Activated naive CD8-positive, alpha-beta T cell treated with anti-CD3 and anti-CD28 coated beads, Interleukin-2, amount 10 ng/mL, durations not matched to agents 7 days and 5 days (primary cell): ENCODE measurements at places on chromosomes 7 and 10.

DNA sequence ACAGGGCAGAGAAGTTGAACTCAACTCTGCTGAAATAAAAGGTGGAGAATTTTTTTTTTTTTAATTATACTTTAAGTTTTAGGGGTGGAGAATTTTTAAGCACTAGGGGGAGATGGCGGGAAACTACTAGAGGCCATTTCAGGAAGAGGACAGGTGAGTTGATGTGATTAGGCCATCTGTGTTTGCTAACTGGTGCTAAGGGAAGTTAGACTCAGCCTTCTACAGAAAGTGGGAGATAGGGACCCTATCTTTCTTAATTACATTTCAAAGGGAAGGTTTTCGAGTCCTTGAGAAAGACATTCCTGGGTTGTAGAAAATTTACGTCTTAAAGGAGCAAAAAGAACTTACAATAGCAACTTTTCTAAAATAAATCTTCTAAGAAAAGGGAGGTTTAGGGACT lies 124.8 kb downstream of the LHFPL3 start:
- DNase-seq: no peak

DNA sequence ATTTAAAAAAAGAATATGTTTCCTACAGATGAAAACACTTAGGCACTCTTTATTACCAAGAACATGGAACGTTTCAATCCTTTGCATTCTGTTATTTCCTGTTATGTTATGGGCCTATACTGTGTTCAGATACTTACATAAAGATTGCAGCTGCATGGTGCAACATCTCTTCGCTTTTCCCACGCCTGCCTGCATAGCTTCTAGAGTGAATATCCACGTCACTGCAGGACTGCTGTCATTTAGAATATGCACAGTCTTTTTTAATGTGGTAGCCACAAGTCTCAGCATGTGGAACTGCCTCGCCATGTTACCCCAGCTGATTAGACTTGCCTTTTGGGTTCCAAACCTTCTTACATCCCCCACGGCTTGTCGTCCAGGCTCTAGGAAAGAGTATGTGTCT lies 69.6 kb upstream of the GATA3 start:
- DNase-seq: no peak

- DNase-seq: no peak
Observed at GRCh38 chr10:16386855-16387254, 50.0 kb upstream of the PTER start.

DNA sequence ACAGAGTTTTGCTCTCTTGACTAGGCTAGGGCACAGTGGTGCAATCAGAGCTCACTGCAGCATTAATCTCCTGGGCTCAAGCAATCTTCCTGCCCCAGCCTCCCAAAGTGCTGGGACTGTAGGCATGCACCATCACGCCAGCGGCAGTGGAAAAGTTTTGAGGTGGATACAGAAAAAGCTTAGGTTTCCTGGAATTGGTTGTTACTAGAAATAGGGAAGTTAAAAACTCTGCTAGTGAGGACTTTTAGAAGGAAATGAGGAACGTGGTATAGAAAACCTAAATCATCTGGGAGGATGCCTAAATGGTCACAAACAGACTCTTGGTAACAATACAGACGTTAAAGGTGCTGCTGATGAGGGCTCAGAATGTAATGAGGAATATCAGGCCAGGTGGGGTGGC lies 10.9 kb upstream of the SNX8 start:
- DNase-seq: no peak

DNA sequence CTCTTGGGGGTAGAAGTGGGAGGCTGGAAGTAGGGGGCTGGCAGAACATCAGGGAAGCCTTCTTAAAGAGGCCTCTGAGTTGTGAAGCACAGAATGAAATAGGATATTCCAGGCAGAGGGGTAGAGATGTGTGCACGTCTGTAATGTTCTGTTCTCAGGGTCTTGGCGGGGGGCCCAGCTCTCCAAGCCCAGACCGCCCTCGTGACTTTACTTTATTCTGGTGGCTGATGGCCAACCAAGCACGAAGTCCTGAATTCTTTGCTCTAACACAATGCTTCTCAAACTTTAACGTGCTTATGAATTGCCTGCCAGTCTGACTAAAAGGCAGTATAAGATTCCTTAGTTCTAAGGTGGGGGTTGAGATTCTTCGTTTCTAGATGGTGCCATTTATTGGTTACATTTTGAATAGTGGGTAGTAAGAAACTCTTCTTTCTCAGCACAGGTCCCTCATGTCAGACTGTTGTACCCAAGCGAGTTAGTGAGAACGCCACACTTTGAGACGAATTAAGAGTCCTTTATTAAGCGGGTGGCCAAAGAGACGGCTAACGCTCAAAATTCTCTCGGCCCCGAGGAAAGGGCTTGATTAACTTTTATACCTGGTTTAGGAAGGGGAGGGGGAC lies 8.2 kb downstream of the PRXL2A start:
- DNase-seq: no peak

DNA sequence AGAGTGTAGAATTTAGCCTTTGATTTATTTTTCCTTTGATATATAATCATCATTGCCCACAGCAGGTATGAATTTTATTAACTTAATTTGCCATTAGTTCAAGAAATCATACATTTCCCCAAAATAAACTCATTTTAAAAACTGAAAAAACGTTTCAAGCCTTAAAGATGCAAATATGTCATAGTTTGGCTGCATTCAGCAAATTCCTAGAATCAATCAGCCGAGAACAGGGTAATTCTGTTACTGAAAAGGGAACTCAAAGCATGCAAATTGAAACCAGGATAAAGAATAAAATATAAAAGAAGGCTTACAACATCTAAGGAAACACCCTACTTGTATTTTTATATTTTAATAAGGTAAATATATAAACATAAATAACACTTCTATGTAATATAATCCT lies 233.8 kb upstream of the PRKCQ start:
- no peak for DNase-seq

- DNase-seq: no peak
Observed at GRCh38 chr7:80453699-80454340, 58.0 kb downstream of the GNAT3 start.

GRCh38 chr10:22635650-22636049 lies 78.7 kb downstream of the PIP4K2A start:
- no peak for DNase-seq

GRCh38 chr7:12583176-12583575 lies 12.7 kb downstream of the SCIN start:
- no peak for DNase-seq

DNA sequence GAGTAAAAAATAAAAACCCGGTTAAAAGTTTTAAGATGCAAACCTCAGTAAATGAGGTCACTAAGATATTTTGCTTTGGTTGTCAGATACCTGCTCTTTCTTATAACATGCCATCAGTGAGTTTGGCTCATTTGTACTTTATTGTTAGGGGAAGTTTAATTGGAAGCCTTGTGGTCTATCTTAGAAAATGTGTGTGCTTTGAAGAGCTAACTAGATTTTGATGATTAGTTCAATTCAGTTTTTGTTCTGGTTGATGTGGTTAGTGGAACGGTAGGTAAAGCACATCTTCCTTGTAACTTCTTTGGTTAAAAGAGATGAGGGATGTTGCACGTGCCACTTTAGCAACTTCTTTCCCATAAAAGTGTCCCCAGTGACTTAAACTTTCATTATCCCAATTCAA lies 353.4 kb upstream of the GALNT17 start:
- no peak for DNase-seq

GRCh38 chr7:23966941-23967340 lies 256.9 kb downstream of the STK31 start:
- no peak for DNase-seq

- no peak for DNase-seq
Observed at GRCh38 chr7:507623-508300, 11.9 kb downstream of the PDGFA start.

- DNase-seq: no peak
Observed at GRCh38 chr7:1095621-1096155, 7.8 kb downstream of the GPER1 start.

- no peak for DNase-seq
Observed at GRCh38 chr10:71756311-71757191, 16.8 kb downstream of the VSIR start.

- DNase-seq: no peak
Observed at GRCh38 chr7:33185786-33186185, 56.4 kb downstream of the BBS9 start.

GRCh38 chr10:1368842-1369171 lies 312.6 kb downstream of the WDR37 start:
- no peak for DNase-seq

- no peak for DNase-seq
Observed at GRCh38 chr7:73685311-73685710, 1.9 kb downstream of the BUD23 start.

DNA sequence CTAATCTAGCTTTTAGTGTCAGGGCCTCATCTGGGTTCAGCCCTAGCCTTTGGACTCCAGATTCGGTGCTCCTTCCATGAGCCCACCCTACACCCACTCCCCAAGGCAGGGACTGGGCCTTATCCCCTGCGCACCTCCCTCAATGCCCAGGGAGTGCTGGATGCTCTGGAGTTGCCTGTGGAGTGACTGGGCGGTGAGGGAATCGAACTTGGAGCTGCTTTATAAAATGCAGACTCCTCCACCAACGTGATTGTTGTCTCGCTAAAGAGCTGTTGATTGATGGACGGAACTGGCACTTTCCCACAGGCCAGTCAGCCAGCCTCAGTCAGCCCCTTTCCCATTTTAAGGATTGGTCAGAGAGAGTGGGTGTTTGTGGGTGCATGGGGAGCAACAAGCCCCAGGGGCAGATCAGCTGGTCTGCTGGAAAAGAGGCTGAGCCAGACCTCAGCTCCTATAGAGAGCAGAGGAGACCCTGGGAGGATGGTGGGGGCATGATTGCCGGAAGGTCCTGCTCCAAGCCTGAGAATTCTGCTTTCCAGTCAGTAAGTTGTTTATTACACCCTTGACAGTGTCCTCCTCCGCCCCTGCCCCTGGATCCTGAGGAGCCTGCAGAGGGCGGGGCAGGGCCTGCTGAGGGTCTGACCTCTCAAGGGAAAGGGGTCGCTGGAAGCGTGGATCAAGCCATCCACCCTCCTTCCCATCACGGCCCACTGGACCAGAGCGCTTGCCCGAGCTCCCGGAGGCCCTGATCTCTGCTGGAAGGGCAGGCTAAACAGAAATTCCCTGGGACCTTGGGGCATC lies 16.7 kb downstream of the UNC5B start:
- DNase-seq: no peak

GRCh38 chr7:88155756-88156155 lies 64.1 kb downstream of the SRI start:
- DNase-seq: no peak

DNA sequence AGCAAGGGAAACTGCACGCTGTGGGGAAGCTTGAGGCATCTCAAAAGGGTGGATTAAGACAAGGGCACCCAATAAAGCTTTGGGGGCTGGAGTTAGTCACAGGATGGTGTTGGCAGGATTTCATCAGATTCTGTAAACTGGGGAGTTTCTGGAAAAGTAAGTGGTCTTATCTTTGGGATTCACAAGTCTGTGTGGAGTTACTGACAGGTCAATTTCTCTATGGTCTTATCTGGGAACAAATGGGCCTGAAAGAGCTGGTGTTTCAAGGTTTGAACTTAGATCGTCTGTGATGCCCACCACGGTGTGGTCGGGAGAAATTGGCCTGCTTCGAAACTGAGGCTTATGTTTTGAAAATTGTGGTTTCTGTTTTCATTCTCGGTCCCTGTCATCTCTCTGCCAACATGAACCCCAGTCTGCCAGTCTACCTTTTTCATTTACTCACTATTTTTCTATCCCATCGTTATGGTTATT lies 23.8 kb upstream of the AOAH start:
- DNase-seq: no peak

- no peak for DNase-seq
Observed at GRCh38 chr7:140016540-140016939, 46.2 kb downstream of the PARP12 start.

GRCh38 chr7:137867289-137867688 lies 20.5 kb upstream of the DGKI start:
- DNase-seq: no peak

GRCh38 chr10:43114088-43114742 lies 24.0 kb upstream of the CSGALNACT2 start:
- DNase-seq: peak; percentile 20
